ENCODE measurements at places on chromosomes 1 and 21.

- no peak for DNase-seq
Observed at GRCh38 chr1:203216274-203217138, 13.0 kb downstream of the CHIT1 start.

GRCh38 chr1:114756009-114756892, 1.5 kb downstream of the CSDE1 start:
- no peak for DNase-seq

- DNase-seq = no peak
Observed at GRCh38 chr21:39952265-39952664, 85.0 kb downstream of the PCP4 start.

- no peak for DNase-seq
Observed at GRCh38 chr1:8879922-8880676, 1.6 kb upstream of the ENO1 start.

- no peak for DNase-seq
Observed at GRCh38 chr1:232166942-232167341, 463.0 kb downstream of the SIPA1L2 start.

- no peak for DNase-seq
Observed at GRCh38 chr1:231217056-231217455, 24.0 kb upstream of the GNPAT start.

- DNase-seq = no peak
Observed at GRCh38 chr1:231702804-231703203, 76.2 kb downstream of the DISC1 start.

DNA sequence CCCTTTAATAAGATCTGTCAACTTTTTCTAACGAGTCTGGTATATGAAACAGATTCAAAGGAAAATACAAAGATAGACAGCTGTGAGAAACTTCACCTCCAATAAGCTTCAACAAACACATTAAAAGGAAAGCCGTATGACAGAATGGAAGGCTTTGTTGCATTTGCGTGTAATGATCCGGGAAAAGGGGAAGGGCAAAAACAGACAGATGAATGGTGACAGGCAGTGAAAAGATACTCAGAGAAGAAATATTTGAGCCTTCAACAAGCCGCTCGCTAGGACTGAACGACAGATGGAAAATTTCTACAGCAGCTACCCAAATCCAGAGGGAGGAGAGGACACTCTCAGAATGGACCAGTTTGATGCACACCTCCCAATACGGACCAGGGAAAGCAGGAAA, 14.9 kb downstream of the COPA start:
- DNase-seq = no peak

DNA sequence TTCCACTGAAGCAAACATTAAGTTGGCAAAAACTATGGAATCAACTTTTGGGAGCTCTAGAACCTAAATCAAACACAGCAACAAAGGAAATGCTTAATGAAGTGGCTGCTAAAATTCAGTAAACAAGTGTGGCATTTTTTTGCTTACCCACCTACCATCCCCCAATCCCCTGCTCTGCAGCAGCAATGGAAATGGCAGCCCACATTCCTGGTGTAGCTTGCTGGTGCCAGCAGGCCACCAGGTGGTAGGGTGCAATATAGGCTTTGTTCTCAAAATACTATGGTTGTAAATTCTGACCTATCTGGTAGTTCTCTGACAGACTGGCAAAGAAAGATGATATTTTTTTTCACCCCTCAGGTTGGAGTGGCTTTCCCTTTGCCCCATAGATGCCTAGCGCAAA, 42.8 kb downstream of the SHCBP1L start:
- no peak for DNase-seq

DNA sequence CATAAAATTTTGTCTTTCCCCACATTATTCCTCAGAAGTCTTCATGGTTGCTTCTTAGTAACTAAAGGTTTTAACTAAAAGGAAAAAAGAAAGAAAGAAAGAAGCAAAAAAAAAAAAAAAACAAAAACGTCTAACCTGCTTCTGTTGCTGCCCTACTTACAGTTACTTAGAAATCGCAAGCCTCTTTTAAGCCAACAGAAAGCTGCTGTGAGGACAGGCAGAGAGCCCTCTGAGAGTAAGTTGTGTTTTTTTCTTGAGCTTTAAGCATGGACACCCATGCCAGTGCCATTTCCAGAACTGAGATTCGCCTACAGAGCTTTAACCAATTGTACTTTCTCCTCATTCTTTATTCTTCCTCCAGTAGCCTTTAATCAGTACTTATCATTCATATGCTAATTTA, 25.6 kb upstream of the RGS1 start:
- DNase-seq = no peak

GRCh38 chr1:165891111-165891860, 63.9 kb downstream of the UCK2 start:
- DNase-seq = no peak

- no peak for DNase-seq
Observed at GRCh38 chr1:243731301-243731891, 118.6 kb downstream of the AKT3 start.

DNA sequence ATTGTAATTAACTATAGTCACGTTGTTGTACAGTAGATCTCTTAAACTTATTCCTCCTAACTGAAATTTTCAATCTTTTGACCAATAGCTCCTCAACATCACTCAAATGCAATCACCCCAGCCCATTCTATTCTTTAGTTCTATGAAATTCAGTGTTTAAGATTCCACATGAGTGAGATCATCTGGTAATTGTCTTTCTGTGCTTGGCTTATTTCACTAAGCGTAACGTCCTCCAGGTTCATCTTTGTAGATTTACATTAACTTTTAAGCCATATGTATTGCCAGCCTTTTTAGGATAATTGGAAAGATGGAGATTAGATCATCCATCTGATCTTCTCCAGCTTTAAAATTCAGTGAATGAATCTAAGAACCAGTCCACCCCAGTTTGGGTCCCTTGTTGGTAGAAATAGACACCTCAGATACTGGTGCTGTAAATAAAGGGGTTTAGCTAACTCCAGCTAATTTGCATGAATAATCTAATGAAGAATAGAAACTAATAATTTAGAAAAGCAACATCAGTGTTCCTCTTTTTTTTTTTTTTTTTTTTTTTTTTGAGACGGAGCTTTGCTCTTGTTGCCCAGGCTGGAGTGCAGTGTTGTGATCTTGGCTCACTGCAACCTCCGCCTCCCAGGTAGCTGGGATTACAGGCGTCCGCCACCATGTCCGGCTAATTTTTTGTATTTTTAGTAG, 7.0 kb downstream of the S100A10 start:
- no peak for DNase-seq

DNA sequence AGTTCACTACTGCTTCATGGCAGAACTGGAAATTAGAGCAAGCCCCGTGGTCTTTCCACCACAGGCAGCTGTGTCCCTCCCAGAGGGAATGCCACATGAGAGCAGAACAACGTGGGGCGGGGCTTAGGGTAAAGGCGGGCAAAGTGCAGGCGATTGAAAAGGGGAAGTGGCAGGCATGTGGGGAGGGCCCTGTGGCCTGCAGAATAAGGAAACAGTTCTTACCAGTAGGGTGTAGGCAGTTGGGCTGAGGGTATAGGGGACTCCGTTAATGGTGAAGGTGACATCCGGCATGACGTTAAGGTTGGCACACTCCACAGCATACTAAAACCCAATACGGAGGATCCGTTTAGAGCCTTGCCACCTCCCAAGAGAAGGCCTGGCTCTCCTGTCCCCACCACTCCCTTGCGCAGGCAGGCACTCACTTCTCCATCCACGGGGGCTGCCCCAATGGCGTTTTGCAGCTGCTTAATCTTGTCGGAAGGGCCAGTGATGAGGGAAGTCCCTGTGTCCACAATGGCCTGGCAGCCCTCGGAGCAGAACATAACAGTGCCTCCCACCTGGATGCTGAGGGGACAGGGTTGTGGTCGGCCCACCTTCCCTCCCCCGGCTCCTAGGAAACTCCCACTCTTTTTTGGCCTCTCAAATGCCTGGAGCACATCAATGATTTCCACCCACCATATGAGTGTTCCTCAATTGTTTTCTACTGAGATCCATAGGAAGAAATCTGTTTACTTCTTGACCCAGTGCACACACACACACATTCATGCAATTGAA, 9.1 kb upstream of the RAB7B start:
- no peak for DNase-seq

DNA sequence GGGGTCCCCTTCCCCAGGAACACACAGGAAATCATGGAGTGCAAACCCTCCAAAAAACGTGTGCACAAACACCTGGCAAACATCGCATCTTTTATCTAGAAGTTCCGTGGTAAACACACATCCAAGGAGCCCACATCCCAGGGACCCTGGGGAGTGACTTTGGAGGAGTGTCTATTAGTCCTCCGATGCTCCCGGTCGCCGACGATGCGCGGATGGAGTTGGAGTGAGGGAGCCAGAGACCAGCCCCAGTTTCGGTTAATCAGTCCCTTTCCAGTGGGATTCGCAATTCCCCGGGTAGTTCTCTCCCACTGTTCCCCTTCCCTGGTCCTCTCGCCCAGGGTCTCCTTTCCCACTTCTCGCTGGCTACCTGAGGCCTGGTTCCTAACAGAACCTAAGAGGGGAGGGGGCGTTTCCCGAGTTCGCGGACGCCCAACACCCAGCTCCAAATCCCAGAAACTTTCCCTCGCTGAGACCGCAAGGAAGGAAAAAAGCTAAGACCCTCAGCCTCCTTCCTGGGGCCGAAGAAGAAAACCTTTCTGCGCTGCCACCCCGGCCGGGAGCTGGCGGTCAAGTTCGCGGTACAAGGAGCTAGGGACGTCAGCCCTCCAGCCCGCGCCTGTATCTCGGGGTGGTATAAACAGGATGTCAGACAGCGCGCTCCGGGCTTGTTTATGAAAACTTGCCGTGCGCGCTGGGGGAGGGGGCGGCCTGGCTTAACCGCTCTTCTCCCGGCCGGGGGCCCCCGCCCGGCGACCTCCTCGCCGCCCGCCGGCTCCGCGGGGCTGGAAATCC, 787 bp downstream of the JAK1 start:
- DNase-seq = peak; percentile 73

DNA sequence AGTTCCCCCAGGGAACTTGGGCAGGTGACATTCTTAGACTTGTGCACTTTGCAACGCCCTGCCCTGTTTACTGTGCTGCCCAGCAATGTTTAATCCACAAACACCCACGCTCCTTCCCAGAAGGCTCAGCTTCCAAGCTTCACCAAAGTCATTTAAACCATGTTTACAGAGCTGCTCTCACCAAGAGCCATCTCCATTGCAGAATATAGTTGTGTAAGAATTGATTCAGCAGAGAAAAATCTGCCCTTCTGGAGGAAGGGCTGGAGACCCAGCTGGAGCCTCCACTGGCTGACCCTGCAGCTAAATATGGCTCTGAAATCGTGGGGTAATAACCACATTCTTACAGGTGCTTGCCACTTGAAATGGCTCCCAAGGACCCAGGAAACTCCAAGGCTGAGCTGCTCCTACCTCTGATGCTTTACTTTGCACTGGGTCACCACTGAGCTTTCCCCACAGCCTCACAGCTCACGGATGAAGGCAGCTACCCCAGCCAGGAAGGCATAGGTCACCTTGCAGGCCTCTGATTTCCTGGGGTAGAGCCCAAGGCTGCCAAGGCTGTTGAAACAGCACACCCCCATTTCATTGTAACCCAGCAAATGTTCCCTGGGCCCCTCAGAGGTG, 8.7 kb downstream of the CAPN2 start:
- DNase-seq = no peak

DNA sequence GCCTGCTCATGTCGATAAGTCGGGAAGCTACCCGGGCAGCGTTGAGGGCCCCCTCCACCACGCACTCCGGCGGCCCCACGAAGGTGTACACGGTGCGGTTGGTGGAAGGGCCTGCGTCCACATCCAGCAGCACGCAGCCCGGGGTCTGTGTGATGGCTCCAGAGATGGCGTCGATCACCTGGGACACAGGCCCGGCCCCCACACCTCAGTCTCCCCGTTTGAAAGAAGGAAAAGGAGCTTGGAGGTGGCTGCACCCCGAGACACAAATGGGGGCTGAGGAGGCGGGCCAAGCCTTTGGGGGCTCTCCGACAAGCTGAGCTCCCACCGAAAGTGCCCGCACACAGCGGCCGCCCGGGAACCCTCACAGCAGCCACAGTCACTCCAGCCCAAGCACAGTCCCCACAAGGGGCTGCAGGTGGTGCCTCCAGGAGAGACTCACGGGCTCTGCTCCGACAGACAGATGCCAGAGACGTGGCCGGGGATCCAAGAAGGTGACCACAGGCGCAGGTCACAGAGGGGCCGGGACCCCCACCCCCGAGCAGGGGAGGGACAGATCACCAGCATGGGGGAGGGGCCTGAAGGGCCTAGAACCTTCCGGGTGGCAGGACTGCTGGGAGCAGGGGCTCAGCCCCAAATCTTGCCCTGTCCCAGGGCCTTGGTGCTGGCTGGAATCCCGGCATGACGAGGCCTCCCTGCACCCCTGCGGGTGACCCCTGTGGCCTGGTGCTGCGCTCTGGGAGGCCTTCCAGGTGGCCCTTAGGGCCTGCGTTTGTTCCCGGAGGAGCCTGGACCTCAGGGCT, 1.0 kb downstream of the FTCD start:
- no peak for DNase-seq

GRCh38 chr1:46281021-46281420, 22.4 kb downstream of the LRRC41 start:
- no peak for DNase-seq

DNA sequence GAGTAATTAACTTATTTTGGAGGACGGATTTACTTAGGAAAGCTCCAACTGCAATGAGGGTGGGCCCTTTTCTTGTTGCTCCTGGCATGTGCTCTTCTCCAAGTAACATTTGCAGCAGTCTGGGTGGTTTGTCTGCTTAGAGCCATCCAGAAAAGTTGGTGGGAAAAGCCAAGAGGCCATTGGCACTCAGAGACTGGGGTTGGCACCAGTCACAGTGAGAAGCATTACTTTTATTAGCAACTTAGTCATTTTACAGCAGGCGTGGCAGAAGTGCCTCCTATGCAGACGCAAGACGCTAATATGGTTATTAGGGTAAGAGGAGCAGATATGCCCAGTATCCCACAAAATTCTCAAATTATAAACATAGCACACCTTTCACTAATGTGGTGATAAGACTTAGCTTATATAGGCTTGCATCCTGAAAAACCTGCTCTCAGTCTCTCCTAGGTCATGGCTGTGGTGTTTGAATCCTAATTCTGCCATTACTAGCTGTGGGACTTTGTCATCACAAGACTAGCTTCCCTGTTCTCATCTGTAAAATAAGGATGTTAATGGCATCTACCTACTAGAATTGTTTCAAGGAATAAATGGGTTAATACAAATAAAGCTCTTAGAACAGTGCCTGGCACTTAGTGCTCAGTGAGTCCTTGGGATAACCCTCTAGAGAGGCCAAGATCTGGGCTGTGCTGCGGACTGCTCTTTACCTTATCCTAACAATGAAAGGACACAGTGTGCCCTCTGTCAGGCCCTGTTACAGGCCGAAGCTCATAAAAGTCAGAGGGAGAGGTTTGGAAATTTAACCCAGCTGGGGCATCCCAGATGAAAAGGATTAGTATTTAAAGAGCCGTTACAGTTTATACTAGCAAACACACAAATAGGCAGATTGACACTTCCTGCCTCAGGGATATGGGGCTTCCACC, 154.6 kb downstream of the ROR1 start:
- no peak for DNase-seq

- no peak for DNase-seq
Observed at GRCh38 chr1:243294723-243295121, 38.9 kb downstream of the SDCCAG8 start.

DNA sequence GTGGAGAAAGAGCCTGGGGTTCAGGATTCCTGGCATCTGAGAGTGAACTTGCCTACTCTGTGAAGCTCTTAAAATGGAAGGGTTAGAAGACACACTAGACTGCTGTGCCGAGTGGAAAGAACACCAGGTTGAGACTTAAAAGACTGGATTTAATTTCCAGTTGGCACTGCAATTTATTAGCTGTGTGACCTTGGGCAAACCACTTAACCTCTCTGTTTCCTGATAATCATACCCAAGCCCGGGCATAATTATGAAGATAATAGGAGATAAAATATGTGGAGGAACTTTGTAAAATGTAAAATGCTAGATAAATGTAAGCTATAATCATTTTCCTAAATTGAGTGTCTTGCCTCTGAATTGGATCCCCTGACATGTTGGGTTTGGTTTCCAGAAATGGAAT, 4.7 kb upstream of the LHX4 start:
- DNase-seq = no peak
